ENCODE measurements at places on chromosomes 5 and 9.

GRCh38 chr9:128828267-128828666, 1.3 kb downstream of the SPOUT1 start:
- no peak for DNase-seq

GRCh38 chr9:136690806-136691261, 3.6 kb upstream of the AGPAT2 start:
- DNase-seq, result no peak

GRCh38 chr9:134341306-134341705, 15.1 kb downstream of the RXRA start:
- DNase-seq, result no peak

- peak; percentile 80 for DNase-seq
Measured at GRCh38 chr5:151155775-151156506, 1.6 kb downstream of the ANXA6 start.

DNA sequence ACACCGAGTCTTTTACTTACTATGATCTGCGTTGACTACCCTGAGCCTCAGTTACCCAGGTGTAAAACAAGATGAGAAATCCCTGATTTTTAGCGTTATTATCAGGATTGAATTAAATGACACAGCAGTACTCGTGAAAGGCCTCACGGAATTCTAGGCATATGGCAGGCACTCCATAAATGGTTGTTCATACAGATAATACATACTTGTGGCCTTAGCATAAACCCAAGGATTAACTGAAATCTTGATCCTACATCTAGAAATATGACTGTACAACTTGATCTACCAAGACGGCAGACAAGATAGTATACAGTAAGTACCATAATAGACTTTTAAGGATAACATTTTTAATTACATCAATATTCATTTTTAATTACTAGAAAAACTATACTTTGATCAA, 409.8 kb downstream of the BNC2 start:
- no peak for DNase-seq

DNA sequence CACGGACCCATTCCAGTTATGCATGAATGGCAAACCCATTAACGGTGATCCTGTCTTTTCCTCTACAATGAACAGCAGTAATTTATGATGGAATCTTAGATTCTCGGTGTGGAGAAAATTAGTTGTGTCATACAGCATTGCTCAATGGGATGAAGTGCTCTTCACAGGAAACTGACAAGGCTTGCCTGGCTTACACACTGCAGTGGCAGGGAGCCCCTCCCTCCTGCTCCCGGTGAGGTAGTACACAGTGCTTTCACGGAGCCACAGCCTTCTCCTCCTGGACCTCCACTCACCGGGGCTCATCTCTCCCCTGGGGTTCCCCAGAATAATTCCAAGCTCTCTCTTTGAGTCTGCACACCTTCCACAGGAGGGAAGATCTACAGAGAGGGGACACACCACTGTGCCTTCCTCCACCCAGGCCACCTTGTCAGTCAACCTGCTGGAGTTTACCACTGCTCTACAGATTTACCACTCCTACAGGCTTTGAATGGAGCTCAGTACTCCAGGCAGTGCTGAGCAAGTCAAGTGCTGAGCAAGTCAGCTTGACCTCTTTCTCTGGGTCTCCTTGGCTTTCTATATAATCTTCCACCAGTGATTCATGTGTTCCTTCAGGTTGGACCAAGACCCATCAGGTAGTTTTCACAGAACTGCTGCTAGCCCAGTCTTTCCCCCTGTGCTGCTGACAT, 59.1 kb upstream of the TBC1D2 start:
- peak; percentile 40 for DNase-seq

GRCh38 chr9:129306318-129306973, 128.4 kb upstream of the IER5L start:
- no peak for DNase-seq

GRCh38 chr5:21159510-21160059, 1171.6 kb upstream of the CDH18 start:
- DNase-seq, result no peak

DNA sequence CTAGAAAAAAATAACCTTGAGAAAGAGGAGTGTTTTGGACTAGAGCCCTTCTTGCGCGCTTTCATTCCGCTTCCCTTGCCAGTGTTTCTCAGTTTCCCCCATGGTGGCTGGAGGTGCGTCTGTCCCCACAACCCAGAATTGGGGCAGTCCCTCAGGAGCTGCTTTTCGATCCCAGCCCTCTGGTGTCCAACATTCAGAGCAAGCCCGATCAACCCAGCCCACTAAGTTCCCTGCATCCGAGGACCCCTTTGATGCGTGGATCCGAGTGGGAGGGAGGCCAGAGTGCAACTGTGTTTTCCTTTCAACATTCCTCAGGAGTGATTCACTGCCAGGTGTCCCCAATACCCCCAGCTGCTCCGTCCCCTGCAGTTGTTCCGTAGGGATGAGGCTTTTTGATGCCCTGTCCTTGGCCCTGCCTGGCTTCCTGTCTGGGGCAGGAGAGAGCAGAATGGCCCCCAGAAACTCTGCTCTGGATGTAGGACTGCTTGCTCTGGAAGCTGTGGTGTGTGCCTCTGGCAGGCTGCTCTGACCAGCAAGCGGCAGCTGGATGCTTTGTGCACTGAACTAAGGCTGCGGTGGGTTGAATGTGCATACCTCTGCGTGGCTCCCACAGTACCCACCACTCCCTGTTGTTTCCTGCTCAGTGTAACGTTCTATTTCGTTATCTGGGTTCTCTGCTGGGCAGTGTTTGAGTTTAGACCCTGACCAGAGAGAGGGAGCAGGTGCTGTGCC, 117.5 kb downstream of the BOD1 start:
- DNase-seq, result peak; percentile 45

GRCh38 chr5:111682121-111682520, 74.9 kb downstream of the NREP start:
- DNase-seq, result no peak

DNA sequence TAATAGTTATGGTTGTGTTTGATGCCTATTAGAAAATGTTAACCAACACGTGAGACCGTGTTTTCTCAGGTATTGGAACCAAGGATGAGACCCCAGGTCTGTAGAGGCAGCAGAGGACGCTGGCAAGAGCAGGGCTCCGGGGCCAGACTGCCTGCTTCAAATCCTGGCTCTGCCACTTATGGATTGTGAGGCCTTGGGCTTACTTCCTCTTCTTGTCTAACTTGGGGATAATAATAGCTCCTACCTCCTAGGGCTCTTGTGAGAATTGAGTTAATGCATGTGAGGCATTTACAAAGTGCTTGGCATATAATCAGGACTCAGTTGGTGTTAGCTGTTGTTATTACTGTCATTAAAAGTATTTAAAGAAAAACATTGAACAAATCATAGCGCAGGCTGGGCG, 85.5 kb upstream of the PITX1 start:
- DNase-seq, result no peak

DNA sequence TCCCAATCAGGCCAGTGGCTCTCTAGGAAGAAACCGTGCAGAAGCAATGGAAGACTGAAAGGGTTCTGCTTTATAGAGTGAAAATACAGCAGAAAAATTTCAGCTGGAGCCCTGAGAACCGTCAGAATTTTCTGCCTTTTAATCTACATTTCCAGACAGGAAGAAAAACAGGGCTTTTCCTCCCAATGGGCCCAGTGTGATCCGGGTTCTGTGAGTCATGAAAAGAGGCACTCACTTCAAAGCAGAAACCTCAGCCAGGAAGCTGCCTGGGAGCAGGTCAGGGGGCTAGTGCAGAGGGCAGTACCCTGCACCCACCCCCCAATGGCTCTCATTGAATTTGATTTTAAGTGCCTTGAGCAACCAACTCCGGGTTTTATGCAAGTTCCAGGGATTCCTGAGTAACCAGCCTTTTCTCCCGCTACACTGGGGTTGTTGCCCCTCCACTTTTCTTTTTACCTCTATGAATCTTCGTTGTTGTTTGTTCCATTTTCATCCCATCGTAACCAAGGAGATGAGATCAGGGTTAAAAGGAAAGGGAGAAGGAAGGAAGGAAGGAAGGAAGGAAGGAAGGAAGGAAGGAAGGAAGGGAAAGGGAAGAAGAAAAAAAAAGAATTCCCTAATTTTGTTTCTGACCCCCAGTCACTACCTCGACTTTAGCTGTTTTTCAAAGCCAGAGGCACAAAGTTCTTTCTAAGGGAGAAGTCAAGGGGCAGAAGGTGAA, 1.3 kb downstream of the BARHL1 start:
- no peak for DNase-seq

- DNase-seq, result no peak
Measured at GRCh38 chr5:180084638-180085561, 13.3 kb upstream of the RNF130 start.

- DNase-seq, result no peak
Measured at GRCh38 chr5:119353213-119353612, 2.6 kb upstream of the TNFAIP8 start.

DNA sequence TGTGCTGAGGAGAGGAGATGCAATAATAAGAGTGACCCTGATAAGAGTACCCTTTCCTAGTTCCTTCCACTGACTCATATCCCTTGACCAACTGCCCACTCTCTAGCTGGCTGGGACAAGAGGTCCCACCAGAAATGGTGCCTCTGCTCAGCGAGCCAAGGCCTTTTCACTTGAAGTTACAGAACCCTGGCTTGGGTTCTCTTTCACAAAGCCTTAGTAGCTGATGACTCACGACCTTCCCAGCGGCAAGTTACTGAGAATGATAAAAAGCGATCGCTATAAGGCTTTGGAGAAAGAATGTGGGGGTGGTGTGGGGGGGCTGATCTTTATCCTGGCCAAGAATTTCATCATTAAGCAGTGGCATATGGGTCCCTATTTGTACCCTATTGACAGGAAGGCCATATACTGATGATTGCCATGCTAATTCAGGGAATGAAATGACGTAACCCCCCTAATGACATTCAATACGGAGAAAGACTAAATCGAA, 90.3 kb downstream of the FBXO38 start:
- no peak for DNase-seq

DNA sequence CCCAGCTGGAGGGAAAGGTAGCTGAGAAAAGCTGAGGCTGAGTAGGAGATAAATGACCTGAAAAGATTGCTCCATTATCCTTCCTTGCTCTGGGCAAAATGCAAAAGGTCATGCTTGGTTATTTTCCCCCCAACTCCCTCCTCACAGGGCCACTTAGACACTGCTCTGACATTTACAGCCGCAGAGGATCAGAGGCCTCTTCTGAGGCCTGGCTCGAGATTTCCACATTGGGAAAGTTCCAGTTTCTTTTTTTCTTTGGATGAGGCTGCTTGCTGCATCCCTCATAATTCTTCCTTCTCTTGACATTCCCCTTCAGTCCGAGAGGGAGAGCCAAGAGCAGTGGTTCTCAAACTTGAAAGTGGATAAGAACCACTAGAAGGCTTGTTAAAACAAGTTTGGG, 60.1 kb upstream of the HSPA9 start:
- peak; percentile 70 for DNase-seq

- no peak for DNase-seq
Measured at GRCh38 chr5:146529984-146530383, 14.0 kb upstream of the GPR151 start.

GRCh38 chr5:61256474-61256873, 75.6 kb upstream of the ZSWIM6 start:
- no peak for DNase-seq

- DNase-seq, result peak; percentile 22
Measured at GRCh38 chr9:77748214-77748772, 100.2 kb upstream of the GNA14 start.

DNA sequence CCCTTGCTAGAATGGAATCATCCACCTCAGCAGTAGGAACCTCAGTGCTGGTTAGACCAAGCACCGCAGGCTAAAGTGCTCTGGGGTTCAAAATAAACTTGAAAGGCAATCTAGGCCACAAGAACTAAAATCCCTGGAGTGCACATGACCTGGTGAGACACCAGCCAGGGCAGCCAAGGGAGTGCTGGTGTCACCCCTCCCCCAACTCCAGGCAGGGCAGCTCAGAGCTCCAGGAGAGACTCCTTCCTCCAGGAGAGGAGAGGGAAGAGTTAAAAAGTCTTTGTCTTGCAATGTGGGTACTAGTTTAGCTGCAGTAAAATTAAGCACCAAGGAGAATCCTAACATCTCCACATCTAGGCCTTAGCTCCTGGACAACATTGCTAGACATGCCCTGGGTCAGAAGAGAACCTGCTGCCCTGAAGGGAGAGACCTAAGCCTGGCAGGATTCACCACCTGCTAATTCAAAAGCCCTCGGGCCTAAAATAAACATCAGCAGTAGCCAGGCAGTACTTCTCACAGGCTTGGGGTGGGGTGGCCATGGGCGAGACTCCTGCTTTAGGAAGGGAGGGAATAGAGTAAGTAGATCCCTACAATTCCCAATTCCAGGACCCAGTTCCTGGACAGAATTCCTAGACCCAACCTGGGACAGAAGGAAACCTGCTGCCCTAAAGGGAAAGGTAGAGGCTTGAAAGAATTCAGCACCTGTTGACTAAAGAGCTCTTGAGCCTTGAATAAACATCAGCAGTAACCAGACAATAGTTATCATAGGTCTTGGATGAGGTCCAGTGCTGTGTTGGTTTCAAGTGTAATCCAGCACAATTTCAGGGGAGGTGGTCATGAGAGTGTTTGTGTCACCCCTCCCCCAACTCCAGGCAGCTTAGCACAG, 25.8 kb downstream of the UGT3A2 start:
- DNase-seq, result no peak

DNA sequence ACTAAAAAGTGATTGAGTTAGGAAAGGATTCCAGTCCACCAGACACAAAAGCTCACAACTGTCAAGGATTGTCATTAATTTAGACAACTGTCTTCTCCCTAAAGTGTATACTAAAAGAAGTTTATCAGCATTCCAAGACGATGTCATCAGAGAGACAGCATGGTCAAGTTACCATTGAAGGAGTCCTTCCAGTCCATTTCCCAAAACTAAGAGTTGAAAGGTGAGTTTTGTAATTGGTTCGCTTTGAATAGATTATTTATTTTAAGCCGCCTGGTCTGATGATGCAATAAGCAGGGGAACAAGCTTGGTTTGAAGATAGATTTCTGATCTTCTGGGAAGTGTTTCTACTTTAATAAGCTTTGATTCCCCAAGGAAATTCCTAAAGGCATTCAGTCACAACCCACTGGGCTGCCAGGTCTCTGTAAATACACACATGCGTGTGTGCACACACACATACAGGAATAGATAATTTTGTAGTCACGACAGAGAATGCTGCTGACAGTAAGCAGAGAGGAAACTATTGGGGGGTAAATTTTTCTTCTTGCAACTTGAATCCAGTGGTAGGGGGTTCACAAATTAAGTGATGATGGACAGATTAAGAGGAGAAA, 234.8 kb downstream of the PIK3R1 start:
- peak; percentile 8 for DNase-seq

- no peak for DNase-seq
Measured at GRCh38 chr9:106450549-106450948, 412.4 kb upstream of the ZNF462 start.

GRCh38 chr5:156824241-156824640, 25.9 kb upstream of the PPP1R2B start:
- DNase-seq, result no peak

- DNase-seq, result no peak
Measured at GRCh38 chr9:136155576-136155975, 36.9 kb upstream of the TMEM250 start.

- peak; percentile 87 for DNase-seq
Measured at GRCh38 chr5:37717613-37718431, 122.0 kb downstream of the GDNF start.

- DNase-seq, result no peak
Measured at GRCh38 chr5:153456354-153456753, 34.1 kb upstream of the GRIA1 start.

DNA sequence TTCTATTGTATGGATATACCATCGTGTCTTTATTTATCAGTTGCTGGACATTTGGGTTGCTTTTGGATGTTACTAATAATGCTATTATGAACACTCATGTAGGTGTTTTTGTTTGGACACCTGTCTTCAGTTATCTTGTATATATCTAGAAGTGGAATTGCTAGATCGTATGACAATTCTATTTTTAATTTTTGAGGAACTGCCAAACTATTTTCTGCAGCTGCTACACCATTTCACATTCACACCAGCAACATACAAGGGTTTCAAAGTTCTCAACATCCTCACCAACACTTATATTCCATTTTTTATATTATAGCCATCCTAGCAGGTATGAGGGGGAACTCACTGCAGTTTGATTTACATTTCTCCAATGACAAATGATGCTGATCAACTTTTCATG, 324.6 kb downstream of the CAAP1 start:
- no peak for DNase-seq

All from eye (tissue), 1 donor.